ENCODE measurements at places on chromosomes 5 and 9. TPM values are rescaled to one million over a fixed set of nuclear protein-coding genes. Genes with fewer than 3 reads are reported as not detected.

DNA sequence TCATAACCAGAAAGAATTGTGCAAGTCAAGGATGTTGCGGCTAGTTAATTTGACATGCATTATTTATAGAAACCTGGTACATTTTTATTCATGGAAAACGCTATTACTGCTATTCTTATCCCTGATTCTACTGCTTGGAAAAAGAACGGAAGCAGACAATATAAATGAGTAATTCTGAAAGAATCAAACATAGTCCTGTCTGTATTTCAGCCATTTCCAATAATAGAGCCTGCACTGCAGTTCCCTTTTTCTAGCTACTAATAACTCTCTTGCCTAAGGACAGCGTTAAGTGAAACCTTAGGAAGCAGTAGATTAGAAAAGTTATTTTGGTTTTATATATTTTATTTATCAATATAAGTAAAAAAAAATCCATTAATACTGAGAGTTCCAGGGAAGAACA lies 414.9 kb downstream of the CYLC2 start:
- no peak for DNase-seq

- no peak for DNase-seq
These were observed 136.6 kb downstream of the SEMA6A start for GRCh38 chr5:116437922-116438578.

GRCh38 chr5:168317521-168318147 lies 26.2 kb downstream of the WWC1 start:
- DNase-seq = peak; percentile 77

Gene SAPCD2
- total RNA-seq = 38.4 TPM

GRCh38 chr9:132152231-132152630 lies 9.6 kb upstream of the NTNG2 start:
- DNase-seq = no peak

DNA sequence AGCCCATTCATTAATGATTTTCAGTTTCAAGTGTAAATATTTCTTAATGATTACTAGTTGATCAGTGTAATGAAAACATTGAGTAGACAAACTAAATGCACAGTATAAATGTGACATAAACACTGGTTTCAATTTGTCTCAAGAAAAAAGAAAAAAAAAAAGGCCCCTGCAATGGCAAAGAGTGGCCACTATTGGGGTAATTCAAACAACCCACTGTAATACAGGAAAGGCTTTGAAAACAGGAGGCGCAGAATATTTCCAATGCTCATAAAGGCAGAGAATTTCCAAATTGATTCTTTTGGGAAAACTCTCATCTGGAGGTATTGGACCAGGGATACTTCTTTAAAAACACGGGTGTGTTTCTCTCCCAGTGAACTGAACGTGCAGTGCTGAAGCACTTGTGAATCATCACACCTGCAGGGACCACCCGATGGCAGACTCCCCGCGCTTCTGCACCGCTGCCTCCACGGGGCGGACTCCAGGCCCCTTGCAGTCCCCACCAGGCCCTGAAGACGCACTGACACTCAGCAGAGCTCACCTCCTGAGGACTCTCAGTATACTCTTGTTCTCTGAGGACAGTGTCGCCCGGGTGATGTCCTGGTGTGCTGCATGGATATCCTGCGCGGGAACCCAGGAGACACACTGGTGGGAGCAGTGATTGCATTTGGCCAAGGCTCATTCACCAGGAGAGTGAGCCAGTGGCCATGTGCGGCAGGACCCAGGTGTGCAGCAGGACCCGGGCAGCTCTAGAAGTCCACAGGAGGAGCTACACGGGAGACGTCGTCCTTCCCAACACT lies 227.6 kb upstream of the IRX4 start:
- no peak for DNase-seq

Gene SPATA9
- 0.44 TPM for total RNA-seq

DNA sequence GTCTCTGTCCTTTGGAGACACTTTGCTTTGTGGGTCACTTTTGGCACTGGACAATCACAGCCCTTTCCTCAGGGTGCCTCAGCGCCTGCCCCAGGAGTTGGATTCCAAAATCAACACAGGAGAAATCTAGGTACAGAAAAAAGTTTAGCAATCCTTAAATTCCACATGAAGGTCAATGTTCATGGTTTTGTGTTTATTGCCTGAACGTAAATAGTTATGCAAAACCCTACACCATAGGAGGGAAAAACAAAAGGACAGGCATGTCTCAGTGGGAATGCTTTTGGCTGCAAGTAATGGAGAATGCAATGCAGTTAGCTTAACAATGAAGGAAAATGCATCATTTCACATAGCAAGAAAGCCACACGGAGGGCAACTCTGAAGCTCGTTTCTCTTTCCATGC lies 6.5 kb upstream of the HMCN2 start:
- DNase-seq = no peak

- DNase-seq = no peak
These were observed 210.1 kb downstream of the MTRR start for GRCh38 chr5:8079056-8079455.

Gene PDCD1LG2
- total RNA-seq = not detected

Gene IDNK
- total RNA-seq = 3.7 TPM

GRCh38 chr9:132182314-132183091 lies 20.6 kb downstream of the NTNG2 start:
- no peak for DNase-seq

DNA sequence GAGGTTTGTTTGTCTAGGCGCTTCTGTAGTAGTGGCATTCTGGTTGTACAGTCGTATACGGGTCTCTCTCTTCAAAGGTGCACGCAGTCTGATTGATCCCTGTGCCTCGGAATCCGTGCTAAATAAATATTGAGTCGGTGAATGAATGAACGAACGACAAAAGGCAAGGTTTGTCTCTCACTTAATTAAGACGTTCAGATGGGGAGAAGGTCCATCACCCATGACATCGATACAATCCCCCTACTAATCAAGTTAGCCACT lies 500 bp upstream of the CREBRF start:
- DNase-seq = no peak

Gene TRIM7
- 1.8 TPM for total RNA-seq

DNA sequence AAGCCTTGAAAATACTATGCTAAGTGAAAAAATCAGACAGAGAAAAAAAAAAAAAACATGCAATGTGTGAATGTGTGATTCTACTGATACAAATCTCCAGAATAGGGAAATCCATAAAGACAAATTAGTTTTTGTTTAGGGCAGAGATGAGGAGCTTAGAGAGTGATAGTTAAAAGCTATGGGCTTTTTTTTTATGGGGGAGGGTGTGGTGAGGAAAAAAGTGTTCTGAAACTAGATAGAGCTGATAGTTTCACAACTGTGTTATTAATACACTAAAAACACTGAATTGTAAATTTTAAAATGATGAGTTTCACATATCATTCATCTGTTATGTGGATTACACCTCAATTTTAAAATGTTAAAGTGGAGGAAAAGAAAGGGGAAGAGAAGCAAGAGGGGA lies 228.3 kb upstream of the ZNF462 start:
- DNase-seq = no peak

DNA sequence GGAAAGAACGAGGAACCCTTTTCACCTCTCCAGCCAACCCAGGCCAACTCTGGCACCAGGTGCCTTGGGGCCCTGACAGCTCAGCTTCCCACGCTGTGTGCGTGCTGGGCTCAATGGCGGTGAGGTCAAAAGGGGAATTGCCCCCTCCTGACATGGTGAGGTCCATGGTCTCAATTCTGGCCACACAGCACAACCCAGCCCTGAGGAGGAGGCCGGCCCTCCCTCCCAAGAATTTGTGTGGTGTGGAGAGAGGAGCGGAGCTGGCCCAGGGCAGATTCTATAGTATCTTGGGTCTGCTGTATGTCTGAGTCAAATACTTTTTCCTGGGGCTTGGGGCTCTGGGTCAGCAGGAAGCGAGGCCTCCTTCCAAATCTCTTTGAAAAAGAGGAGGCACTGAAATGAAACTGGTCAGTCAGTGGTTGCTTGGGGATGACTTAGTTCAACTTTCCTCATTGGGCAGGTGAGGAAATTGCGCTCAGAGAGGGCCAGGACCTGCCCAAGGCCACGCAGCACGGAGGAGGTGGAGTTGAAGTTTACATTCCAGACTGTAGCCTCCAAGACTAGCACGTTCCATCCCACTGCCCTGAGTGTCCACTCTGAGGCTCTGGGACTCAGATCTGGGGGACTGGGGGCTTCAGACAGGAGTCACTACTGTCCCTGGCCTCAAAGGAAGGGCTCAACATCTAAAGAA lies 15.6 kb downstream of the COL27A1 start:
- DNase-seq = no peak

All from Calu3 (cell line).